ENCODE measurements at places on chromosomes 2 and 18. TPM values are rescaled to one million over a fixed set of nuclear protein-coding genes. Genes with fewer than 3 reads are reported as not detected.
A peak's percentile ranks its signal among the peaks of the same experiment; 100 is the strongest.

DNA sequence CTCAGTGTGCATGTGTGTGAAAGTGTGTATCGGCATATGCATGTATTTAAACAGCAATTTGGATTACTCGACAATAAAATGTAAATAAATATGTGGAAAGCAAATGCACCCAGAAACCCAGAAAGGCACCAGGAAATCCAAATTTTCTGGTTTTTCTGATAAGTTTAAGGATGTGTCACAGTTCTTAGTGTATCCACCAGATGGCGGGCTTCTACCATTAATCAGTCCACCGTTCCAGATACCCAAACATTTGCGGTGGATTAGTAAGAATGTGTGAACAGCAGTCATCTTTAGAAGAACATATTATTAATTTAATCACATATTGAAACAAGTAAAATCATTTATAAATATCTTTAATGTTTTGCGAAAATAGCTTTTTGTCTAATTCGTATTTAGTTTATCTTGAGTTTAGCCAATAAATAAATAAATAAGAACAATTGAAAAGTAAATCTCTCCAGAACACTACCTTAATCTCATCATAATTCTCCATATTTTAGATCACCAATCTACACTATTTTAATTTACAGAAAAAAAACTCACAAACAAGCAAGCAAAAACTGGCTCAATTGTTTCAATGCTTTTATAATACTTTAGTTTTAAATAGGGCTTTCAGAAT, 298.9 kb downstream of the DSEL start:
- no peak for DNase-seq

GRCh38 chr2:46329803-46330775, 32.9 kb downstream of the EPAS1 start:
- DNase-seq: no peak

DNA sequence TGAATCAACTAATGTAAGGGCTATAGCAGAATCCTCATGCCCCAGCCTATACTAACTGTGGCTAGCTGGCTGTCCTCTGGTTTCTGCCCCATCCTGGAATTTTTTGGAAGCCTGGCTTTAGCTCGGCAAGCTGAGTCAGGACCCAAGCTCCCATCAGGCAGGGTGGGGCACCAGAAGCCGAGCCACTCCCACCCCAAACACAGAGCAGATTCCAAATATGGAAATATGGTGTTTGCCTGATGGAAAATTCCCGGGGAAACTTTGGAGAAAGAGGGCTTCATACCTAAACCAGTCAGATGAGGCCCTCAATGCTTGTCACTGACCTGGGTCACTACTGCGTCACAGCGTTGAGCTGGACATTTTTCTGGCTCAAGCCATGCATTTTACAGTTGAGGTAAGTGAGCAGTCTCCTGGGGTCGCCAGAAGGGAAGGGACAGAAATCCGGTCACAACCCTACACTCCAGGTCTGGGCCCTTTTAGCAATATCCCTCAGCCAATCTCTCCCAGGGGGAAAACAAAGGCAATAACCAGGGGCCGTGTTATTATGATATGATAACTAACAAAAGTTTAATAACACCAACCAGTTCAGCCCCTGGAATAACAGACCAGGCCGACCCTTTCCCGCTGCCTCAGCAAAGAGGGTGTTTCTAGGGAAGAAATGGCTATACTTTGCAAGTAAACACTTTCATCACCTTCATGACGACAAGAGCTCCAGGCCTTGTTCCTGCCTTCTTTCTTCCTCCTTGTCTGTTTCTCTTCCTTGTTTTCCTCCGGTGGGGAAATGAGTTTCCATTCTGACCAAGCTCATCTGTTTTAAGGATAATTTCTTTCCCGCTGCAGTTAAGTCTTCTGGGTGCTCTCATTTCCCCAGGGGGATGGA, 37.7 kb downstream of the PSD4 start:
- DNase-seq: no peak

Gene FOXI3
- not detected for total RNA-seq

GRCh38 chr2:203347375-203347774, 19.2 kb downstream of the ABI2 start:
- no peak for DNase-seq

GRCh38 chr18:9827211-9827792, 58.5 kb upstream of the TXNDC2 start:
- DNase-seq: no peak

Gene DSG4
- total RNA-seq: not detected

DNA sequence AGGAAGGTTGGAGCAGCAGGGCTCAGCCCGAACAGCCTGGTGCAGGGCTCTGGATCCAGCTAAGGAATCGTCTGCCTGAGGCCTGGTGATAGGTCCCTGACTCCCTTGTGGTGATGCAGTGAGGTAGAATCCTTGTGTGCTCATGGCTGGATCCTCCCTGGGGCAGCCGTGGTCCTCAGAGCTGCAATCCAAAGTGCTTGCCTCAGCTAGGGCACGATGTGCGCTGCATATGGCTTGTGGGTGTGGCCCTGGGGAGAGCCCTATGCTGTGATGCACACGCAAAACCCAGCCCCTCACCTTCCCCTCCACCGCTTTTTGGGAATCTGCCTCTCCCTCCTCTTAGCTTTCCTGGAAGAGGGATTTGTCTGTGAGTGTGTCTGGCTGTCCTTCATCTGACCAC, 142.2 kb downstream of the DYSF start:
- no peak for DNase-seq

Gene GLI2
- 33.2 TPM for total RNA-seq

Gene EPHA4
- 16.8 TPM for total RNA-seq

GRCh38 chr18:13450289-13451212, 232.0 kb downstream of the LDLRAD4 start:
- no peak for DNase-seq

Gene ZSWIM2
- total RNA-seq: not detected

Gene FNDC4
- total RNA-seq: 9.6 TPM

Gene C2orf80
- total RNA-seq: not detected

Gene MFSD2B
- not detected for total RNA-seq

DNA sequence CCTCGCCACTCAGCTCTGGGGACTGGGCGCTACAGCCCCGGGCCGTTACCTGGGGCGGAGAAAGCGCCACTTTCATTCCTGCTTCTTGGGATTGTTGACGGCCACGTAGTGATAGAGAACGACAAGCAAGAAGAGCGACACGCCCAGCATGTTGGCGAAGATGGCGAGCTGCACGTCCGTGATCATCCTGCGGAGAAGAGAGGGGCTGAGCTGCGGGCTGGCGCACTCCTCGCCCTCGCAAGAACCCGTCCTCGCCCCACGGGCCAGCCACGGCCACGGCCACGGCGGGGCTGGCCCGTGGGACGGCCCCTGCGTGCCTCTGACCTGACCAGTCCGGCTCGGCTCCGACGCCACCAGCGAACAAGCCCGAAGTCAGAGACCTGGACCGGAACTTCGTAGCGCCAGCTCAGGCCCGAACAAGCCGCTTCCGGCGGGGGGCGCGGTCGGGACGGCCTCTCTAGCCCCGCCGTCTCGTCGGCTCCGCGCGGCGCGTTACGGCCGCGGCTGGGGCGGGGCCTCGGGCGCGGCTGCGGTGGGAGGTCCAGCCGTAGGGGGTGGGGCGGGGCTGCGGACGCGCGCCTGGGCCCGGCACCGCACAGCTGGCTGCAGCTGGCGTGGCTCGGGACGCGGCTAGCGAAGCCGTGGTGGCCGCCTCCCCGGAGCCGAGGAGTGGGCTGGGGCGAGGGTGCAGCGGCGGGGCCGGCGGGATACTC, at the start of gene OST4:
TSS of gene OST4 (minus strand) at position 378 of the 713 bp plus-strand sequence.
- peak; percentile 97 for DNase-seq

DNA sequence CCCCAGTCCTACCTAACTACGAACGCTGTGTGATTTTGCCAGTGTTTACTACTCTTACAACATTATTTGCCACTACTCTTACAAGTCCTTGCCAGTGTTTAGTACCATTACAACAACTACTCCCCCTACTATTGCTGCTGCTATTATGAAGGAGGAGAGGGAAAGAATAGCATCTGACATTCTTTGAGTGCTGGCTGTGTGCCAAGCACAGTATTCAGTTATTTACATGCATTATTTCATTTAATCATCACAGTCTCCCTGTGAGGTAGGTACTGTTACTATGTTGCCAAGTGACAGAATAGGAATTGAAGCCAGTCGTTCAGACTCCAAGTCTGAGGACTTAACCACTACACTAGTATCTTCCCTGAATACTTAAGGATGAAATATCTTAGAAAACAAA, 185.9 kb upstream of the FOSL2 start:
- no peak for DNase-seq

Gene ANKRD36
- total RNA-seq: 32.5 TPM

Gene CDH19
- not detected for total RNA-seq

DNA sequence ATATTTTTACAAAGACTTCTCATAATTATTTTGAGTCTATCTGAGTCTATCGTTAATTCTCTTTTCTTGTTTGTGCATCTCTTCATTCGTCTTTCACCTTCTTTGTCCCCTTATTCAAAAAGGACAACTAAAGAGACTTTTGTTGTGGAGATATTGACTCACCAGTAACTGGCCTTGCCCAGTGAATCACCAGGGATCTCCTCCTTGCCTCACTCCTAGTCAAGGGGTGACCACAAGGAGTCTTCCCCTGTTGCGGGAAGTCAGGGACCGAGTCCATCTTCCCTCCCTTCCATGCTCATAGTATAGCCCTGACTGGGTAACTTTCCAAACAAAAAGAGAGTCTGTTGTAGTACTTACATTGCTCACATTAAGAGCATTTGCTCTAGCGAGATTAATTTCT, 158.9 kb downstream of the NEB start:
- no peak for DNase-seq

Gene ITGA4
- 5.7 TPM for total RNA-seq

Gene ADRA2B
- total RNA-seq: not detected

DNA sequence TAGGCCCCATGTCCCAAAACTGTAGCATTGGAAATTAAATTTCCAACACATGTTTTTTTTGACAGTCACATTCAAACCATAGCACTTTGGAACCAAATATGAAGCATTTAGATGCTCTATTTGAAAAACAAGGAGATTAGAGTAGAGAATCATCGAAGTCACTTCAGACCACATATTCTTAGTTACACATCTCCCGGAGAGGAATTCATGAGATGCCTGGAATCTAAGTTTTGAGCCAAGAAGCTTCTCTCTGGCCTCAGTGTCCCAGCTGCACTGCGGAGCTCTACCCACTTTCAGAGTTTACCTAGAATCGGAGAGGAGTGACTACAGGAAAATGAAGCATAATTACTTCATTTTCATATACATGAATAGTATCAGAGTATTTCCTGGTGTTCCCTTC, 385.9 kb downstream of the TNS1 start:
- DNase-seq: no peak

DNA sequence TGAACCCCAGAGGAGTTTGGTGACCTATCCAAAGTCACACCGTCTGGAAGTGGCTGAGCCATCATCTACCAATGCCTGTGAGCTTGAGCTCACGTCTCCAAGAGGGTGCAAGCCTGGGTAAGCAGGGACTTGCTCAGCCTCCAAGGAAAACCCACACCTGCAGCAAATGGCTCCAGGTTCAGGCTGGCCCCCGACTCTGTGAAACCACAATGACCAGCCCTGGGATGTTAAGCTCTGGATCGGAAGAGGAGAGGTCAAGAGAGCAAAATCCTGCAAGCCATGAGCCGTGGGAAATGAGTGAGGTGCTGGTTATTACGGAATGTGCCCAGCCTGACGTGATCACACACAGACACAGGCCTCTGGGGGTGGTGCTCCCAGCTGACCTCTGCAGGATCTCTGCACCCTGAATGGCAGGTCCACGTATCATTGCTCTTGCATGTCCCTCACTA, 94.1 kb upstream of the OTOS start:
- DNase-seq: peak; percentile 60

DNA sequence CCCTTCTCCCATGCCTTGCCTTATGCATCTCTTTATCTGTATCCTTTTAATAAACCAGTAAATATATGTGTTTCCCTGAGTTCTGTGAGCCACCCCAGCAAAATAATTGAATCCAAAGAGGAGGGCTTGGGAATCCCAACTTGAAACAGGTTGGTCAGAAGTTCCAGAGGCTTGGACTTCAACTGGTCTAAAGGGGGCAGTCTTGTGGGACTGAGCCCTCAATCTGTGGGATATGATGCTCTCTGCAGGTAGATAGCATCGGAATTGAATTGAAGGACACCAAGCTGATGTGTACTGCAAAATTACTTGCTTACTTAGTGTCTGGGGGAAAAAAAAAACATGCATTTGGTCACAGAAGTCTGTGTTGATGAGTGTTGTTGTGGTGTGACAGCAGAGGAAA, 1033.5 kb upstream of the TMEFF2 start:
- no peak for DNase-seq

Gene EGR4
- total RNA-seq: not detected

DNA sequence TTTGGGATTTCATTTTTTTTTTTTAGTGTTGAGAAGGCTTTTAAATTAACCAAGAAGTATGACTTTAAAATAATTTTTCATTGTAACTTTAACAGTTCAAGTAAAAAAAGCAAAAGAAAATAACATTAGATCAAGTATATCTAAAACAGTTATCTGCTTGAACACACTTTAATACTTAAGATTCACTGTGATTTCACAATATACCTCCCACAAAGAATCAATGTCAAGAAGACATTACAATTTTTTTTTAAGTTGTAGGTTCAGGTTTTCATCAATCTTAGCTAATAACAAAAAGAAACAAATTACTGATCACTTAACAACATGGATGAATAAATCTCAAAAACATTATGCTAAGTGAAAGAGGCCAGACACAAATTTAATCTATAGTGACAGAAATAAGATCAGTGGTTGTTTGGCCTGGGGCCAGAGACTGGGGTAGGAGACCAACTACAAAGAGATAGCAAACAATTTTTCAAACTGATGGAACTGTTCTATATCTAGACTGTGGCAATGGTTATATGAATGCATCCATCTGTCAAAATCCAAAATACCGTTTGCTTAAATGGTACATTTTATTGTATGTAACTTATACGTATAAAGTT, 74.8 kb upstream of the FRZB start:
- DNase-seq: no peak

DNA sequence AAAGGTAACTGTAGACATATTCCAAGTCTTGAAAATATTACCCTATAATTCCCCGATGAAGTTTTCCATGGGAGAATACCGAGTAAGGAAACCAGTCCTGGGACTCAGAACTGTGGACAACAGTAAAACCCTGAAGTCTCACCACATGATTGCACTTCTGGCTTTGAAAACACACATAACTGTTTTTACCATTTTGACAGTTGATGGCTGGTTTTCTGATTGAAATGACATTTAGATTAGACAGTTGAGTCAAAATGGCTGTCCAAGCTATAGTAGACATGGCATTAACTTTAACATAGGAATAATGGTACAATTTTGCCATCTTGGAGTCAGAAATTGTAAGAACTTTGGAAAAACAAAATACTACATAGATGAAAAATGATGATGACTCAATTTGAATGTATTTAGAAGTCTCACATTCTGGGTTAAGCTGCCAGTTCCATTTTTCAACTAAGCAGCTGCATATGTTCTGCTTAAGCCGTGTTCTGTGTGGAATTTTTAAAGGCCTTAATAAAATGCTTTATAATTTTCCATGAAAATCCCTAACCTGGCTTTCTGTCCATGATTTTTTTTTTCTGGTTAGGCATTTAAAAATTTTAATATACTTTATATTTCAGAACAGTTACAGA, 38.3 kb upstream of the WIPF1 start:
- no peak for DNase-seq

Gene FKBP7
- 49.9 TPM for total RNA-seq

Data from osteocyte (in vitro differentiated cells).